ENCODE measurements at places on chromosomes 3 and 15.

DNA sequence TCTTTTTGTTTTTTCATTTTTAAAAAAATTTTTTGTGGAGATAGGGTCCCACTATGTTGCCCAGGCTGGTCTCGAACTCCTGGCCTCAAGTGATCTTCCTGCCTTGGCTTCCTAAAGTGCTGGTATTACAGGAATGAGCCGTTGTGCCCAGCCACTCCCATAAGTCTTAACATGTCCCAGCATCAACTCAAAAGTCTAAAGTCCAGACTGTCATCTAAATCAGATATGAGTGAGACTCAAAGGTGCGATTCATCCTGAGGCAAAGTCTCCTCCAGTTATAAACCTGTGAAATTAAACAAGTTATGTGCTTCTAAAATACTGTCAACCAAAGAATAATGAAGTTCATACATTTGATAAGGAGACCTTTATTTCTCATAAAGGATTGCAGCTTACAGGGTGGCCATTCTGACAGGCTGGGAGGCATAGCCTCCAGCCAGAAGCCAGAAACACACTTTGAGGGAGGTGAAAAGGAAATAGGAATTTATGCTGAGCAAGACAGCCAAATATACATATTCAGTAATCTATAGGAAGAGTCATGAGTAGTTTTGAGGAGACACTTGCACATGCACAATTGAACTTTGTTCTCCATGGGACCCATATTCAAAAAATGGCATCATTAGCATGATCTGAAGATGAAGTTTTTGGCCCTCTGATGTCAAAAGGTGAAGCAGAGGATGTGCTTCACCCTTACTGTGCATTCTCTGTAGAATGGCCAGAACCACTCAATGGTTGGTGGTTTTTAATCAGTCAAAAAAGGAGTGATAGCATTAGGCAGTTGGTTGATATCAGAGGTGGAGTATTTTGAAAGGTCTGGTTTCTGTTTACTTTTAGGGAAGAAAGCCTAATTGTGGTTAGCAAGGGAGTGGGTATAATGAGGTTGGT lies 11.0 kb upstream of the ZNF662 start:
- no peak for DNase-seq

DNA sequence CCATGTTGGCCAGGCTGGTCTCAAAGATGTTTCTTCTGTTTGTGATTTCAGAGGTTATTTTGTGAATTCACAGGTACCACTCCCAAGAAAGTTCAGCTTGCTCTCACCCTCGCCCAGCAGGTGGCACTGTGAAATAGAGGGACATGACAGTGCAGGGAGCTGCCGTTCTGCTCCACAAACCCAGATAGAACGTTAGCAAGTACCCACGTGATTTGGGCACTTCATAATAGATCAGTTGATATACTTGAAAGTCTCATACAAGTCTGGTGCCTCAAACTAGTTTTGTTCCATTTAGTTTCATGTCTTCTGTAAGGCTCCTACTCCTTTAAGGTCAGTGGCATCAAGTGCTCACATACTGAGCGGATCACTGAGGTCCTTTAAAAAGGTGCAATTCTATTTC lies 45.5 kb downstream of the FILIP1L start:
- DNase-seq = peak; percentile 87

DNA sequence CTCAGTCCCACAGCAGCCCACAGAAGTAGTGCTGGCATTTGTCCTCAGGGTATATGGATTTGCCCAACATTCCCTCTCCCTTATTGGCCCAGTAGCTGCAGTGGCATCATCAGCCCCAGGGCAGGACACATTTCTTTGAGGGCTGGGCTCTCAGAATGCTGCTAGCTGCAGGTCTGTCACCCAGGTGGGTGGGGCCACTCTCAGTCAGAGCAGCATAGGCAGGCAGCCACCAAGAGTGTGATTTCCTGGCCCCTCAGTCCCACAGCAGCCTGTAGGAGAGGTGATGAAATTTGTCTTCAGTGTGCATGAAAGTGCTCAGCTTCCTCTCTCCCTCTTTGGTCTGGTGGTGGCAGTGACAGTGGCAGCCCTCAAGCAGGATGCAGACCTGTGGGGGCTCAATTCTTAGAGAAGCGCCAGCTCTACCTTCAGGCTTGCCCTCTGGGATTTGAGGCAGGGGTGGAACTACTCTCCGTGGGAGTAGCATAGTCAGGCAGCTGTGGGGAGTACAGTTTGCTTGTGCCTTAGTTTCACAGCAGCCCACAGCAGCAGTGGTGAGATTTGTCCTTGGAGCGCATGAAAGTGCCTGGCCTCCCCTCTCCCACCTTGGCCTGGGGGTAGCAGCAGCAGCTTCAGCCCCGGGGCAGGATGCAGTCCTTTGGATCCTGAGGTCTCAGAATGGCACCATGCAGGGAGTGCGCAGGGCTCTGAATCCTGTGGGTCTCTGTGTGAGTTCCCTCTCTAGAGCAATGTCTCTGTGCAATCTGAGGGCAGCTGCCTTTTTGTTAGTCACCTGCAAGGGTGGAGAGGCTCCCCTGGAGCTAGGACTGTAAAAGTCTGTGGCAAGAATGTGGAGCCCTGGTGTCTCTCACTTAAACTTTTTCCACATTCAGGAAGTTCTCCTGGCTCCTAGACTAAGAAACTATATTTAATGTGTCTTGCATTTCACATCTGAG lies 1229.1 kb downstream of the ROBO2 start:
- DNase-seq = peak; percentile 79

DNA sequence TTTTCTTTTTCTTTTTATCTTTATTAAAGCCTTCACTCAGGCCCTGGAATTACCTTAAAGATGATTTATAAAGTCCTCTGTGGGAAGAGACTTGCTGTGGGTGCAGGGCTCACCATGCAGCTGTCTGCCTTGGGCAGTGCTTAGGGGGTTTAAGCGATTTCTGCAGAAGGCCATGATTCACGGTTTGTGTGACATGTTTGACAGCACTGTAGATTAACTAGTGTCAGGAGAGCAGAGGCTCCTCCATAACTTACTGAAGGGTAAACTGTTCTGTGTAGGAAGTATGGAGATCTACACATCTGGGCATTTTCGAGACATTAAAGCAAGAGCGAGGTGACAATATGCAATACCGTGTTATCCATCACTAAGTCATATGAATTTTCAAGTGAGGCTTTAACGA lies 137.7 kb downstream of the LRIG1 start:
- DNase-seq = no peak

DNA sequence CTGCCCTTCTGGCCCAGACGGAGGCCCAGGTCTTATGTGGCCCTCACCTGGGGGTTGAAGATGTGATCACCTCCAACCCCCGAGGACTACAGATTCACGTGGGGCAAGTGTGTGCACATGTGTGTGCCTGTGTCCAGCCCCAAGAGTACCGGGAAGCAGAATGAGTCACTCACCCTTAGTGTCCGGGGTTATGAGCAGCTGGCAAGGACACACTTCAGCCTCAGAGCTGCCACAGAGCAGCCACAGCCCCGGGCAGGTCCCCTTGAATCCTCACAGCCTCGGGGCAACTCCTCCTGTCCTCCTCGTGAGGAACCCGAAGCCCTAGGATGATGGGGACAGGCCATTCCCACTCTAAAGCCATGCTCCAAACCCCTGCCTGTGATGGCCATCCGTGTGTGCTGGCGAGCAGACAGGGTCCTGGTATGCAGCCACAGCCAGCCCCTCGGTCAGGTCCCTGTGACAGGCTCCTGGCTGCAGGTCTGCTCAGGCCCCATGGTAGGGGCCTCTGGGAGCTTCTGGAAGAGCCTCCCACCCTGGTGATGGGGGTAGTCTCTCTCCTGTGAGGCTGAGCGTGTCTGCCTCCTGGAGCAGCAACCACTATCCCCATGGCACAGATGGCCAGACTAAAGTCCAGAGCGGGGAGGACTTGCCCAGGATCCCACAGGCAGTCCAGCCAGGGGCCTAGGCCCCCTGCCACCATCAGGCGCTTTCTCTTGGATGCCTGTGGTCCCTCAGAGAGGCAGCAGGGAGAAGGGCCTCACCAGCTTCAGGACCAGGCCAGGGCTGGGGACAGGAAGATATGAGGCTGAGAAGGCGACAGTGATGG lies 852 bp downstream of the STAB1 start:
- DNase-seq = no peak

- no peak for DNase-seq
These were observed 30.3 kb downstream of the SEC61A1 start for GRCh38 chr3:128082546-128082945.

DNA sequence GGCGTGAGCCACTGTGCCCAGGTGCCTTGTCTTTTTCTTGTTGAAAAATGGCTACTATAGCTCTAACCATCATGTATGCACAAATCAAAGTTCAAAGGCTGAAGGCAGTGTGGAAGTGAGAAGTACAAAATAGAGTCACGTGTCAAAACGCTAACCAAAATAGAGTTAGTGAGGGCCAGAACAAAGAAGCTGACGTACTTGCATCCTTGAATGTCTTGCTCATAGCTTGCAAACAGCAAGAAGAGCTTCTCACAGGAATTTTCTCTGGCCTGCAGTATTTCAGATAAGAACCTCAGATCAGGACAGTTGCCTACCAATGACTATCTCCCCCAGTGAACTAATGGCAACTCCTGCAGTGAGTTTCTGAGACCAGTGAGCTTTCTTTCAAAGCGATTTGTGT lies 713.5 kb downstream of the GRM7 start:
- DNase-seq = no peak

DNA sequence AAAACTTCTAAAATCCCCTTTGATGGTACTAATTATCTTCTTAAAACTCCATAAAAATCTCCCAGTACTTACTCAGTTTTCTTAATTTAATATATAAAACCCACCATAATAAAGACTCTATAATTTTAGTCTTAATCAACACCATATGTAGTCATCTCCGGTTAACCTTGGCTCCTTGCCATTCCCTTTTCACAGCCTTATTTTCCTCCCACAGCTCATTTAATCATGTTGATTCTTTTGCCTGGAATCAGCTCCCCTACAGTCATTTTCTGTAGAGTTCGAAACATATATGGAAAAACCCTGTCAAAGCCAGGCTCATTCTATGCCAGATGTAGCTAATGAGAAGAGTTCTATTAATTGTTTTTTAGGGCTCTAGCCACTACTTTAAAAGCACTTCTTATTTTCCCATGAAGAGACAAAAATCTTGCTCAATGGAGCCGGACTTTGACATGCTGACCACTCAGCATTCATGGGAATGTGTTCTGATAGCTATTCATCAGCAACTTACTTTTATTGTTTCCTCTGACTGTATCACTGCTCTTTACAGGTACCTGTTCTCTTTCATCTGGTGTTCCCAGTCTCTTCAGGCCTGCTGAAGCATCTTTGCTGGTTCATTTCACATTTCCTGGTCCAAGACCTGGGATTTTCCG lies 573.4 kb downstream of the NAALADL2 start:
- no peak for DNase-seq

- DNase-seq = no peak
These were observed 26.3 kb downstream of the THSD4 start for GRCh38 chr15:71141572-71141971.

DNA sequence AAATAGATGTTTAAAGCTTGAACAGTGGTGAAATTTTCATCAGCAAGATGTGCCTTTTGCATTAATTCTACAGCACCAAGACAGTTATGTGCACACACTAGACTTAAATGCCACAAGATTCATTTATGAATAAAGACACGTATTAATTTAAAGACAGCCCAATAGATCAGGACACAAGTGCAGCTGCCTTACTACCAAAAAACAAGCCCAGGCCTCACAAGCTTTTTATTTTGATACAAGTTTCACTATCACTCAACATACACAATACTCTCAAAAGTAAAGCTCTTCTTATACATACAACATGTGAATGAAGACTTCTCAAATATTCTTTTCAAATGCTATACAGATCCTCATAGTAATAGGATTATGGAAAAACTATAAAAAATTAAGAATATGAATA lies 2.4 kb downstream of the ACAP2 start:
- DNase-seq = no peak

- DNase-seq = peak; percentile 88
These were observed 16.4 kb downstream of the CCDC12 start for GRCh38 chr3:46960081-46960701.

GRCh38 chr3:27885641-27886040 lies 163.5 kb upstream of the EOMES start:
- no peak for DNase-seq

DNA sequence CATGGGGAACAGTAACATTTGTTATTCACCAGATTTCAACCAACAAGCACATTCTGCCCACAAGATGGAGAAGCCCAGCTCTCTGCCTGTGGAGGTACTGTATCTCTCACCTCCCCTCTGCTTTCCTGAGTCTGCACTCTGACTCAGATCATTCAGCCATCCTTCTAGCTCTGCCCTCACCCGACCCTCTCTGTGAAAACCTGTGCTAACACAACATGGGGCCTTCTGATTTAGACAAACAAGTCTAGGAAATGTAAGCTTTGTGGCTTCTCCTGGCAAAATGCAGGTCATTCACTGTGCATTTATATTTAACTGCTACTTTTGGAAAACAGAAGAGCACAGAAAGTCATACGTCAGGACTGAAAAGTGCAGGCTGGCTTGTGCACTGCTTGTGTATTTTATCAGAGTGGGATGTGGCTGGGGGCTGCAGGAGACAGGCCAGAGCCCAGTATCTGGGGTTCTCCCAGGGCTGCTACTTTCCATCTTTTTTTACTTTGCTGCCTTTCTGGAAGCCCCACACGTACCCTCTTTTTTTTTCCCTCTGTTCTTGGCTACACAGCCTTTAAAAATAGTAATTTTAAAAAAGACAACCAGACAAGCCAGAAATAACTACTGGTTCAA lies 50.8 kb downstream of the SUSD5 start:
- no peak for DNase-seq

DNA sequence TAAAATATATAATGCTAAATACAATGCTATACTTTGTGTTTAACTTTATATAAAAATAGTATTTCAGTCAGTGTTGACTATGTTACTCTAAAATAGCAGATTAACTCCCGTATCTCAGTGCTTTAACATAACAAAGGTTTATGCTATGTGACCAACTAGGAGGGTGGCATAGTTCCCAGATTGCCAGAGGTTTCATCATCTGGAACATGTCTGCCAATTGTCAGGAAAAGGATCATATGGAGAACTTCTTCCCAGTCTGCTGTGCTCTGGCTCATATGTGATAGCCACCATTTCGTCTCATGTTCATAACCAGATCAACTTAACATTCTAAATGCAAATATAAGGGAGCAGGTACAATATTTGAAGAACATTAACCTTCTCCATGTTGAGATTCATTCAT lies 720.2 kb downstream of the MCTP2 start:
- DNase-seq = no peak
